Stimulated activated CD8-positive, alpha-beta memory T cell treated with anti-CD3 and anti-CD28 coated beads, Interleukin-7, amount 100 ng/mL, for 24 hours (primary cell): ENCODE measurements at places on chromosomes 6 and 20.

GRCh38 chr20:45968081-45968671, 3.8 kb downstream of the ZNF335 start:
- DNase-seq: no peak

- DNase-seq: no peak
These were observed 524.8 kb upstream of the ID4 start for GRCh38 chr6:19312241-19312978.

GRCh38 chr20:48298851-48299484, 513.7 kb upstream of the SULF2 start:
- DNase-seq: no peak

DNA sequence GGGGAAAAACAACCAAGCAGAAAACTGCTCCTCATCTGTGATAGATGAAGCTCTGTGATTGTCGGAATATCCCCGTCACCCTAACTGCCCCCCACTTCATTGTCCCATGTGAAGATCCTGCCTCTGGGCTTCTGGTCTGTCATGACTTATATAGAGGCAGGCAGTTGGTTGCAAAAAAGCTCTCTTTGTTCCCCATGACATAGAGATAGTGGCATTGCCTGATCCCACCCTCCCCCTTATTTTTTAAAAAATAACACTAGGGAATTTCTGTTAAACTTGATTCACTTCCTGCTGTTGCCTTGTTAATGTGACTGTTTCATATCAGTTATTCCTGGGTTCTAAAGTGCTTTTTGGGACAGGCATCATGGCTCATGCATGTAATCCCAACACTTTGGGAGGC, 203.1 kb downstream of the JARID2 start:
- no peak for DNase-seq

DNA sequence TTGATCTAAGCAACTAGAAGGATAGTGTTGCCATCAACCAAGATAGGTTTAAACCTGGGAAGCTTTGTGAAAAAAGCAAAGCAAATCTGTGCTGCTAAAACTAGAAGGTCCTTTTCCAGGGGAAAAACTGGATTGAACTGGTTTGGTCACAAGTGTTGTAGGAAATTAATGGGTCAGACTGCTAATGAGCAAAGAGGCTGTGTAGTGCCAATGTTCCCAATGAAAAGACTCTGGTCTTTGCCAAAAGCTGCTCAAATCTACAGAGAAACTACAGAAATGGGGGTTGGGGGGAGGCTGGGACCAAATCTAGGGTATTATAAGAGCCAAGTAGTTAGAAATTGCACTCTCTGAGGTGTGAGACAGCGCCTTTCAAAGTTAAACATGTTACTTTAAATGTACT, 85.0 kb downstream of the PLCG1 start:
- no peak for DNase-seq

DNA sequence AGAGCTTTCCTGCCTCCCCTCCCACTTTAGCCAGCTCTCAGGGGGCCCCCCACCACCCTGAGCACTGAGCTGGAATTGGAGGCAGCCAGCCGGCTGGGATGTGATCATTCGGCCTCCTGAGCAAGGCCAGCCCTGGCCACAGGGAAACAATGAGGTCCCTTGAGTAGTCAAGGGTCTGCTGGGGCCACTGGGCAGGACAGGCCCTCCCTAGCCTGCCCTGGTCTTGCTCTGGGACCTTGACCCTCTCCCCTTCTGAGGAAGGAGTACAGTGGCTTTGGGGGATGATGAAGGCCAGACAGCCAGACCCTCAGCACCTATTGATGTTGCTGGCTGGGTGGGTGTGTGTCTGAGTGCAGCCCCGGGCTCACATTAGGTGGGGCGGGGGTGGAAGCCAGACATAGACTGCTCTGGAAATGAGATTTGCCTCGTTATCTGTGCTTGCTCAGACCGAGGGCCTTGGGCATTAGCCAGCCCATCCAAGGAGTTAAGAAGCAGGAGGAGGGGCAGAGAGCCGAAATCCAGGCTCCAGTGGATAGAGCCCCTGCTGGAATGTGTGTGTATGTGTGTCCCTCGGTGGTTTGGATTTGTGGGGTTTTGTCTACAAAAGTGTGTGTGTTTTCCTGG, 21.3 kb downstream of the CD40 start:
- DNase-seq: no peak

DNA sequence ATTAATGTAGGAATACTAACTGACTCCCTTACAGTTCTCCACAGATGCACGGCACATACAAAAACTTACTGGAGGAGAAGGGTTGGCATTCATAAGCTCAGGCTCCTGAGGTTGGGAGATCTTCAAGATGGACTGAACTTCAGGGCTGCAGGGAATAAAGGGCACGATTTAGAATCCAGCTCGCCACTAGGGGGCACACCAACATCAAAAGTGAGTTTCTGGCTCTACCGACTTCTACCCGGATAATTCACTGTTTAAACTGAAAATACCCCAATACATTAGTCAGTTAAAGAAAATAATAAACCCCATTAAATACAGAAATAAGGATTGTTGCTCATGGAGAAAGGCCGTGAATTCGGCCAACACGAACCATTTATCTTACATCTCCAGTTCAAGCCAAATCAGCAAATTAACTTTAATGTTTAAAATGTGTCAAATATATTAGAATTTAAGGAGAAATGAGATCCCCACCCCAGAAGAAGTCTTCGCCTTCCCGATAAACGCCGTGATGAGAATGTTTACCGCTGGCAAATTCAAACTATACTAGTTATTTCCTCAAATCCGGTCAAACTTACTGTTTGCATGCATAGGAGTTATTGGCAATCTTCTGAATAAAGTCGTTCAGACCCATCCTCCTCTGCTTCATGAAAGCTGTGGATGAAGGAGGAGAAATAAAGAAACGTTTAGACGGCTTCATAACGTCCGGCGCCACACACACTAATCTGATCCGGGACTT, 121.7 kb upstream of the SLC2A12 start:
- DNase-seq: peak; percentile 81
